Thyroid gland (tissue), 4 donors: ENCODE measurements at places on chromosomes 4 and X. TPM values are rescaled to one million over a fixed set of nuclear protein-coding genes. Genes with fewer than 3 reads are reported as not detected.

GRCh38 chrX:135009838-135010237 lies 12.5 kb downstream of the RTL8B start:
- no peaks in the 10 kb centered on the region for H3K27me3 ChIP-seq
- H3K4me3 ChIP-seq: no peak overlapping the region
- no peaks in the 10 kb centered on the region for H3K36me3 ChIP-seq
- DNase-seq: no peak
- no peak overlapping the region for H3K27ac ChIP-seq

GRCh38 chr4:33923469-33923868 lies 2320.8 kb downstream of the ARAP2 start:
- no peak overlapping the region for H3K27ac ChIP-seq
- H3K4me1 ChIP-seq: no peaks in the 10 kb centered on the region
- H3K4me3 ChIP-seq: no peak overlapping the region
- no peak for DNase-seq

MTMR8 gene
- 2.9 TPM for total RNA-seq

- no peak overlapping the region for H3K4me3 ChIP-seq
- H3K36me3 ChIP-seq: no peaks in the 10 kb centered on the region
- H3K27me3 ChIP-seq: no peaks in the 10 kb centered on the region
These were observed 56.8 kb downstream of the ANOS1 start for GRCh38 chrX:8675006-8675630.

- DNase-seq: no peak
- H3K36me3 ChIP-seq: no peaks in the 10 kb centered on the region
- H3K27ac ChIP-seq: no peak overlapping the region
- no peak overlapping the region for H3K4me3 ChIP-seq
- H3K4me1 ChIP-seq: no peaks in the 10 kb centered on the region
These were observed 188.4 kb upstream of the MBNL3 start for GRCh38 chrX:132677233-132677716.

ADH6 gene
- total RNA-seq: not detected

SGMS2 gene
- total RNA-seq: 46.5 TPM

RBM47 gene
- total RNA-seq: 200 TPM
